Stimulated activated CD4-positive, alpha-beta T cell treated with anti-CD3 and anti-CD28 coated beads, TNF-alpha, amount 100 ng/mL, for 48 hours (primary cell): ENCODE measurements at places on chromosomes 6 and 20.

- DNase-seq: no peak
These were observed 44.7 kb downstream of the RSPH3 start for GRCh38 chr6:158955255-158955654.

- DNase-seq: peak; percentile 61
These were observed 48.9 kb downstream of the ANKRD60 start for GRCh38 chr20:58179432-58180099.

GRCh38 chr6:144265390-144265789 is 19.7 kb upstream of the UTRN start:
- no peak for DNase-seq

- no peak for DNase-seq
These were observed 32.4 kb upstream of the TPBG start for GRCh38 chr6:82331031-82331773.

DNA sequence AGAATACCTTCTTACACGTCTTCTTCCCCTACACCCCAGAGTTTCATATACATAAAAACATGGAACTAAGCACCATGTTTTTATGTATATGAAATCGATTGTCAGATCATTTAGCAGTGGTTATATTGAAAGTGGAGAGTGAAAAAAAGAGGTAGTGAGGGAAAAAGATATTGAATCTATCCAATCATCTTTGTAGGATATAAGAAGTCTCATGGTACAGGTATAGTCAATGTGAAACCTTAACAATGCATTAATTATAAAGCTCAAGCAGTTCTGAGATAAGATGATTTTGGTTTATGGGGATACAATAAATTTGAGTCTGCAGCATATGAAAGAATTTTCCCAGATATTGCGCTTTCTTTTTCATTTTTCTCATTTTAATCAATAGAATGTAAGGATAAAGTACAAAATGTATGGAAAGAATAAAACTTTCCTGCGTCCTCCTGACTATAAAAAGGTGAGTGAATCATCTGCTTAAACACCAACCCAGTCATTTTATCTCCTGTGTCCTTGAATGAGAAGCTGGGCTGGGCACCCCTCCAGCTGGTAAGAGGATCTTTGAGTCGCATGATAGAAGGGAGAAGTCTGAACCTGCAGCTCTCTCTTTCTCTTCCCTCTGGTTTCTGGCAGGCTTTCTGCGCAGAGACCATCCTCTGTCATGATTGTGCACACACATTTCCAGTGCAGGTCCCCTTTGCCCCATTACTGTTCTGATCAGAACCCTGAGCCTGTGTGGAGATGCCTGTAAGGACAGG is 28.1 kb upstream of the AKIRIN2 start:
- DNase-seq: no peak

DNA sequence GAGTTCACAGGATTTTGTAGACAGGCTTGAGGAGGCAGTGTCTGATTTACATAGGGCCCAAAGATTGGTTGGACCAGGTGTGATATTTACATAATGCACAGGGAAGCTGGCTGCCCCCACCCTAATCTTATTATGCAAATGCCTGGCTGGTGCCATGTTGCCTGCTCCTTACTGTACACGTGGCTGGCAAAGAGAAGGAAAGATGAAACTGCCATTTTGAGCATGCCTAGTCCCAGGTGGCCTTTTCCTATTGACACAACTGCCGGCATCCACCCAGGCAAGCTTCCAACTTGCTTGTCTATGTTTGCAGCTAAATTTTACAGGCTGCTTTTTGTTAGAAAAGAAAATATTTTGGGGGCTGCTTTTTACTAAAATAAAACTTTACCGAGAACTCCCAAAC is 174.6 kb downstream of the LMBRD1 start:
- DNase-seq: no peak

- DNase-seq: no peak
These were observed 45.3 kb downstream of the ZNF292 start for GRCh38 chr6:87200469-87201175.

DNA sequence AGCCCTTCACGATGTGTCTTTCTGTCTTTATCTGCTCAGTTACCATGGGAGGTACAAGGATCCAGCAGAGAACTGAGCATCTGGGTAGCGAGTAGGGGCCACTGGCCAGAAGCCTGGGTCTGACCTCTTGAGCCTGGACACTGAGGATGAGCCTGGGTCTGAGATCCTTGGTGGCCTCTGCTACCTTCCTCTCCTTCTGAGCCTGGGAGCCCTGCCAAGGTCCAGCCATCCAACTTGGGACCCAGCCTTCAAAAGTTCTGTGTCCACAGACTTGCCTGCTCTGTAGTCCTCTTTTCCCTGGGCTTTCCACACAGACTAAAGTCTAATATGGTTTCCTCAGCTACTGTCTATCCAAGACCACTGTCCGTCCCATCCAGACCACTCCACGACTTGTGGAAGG is 60.2 kb upstream of the NAA20 start:
- DNase-seq: no peak

DNA sequence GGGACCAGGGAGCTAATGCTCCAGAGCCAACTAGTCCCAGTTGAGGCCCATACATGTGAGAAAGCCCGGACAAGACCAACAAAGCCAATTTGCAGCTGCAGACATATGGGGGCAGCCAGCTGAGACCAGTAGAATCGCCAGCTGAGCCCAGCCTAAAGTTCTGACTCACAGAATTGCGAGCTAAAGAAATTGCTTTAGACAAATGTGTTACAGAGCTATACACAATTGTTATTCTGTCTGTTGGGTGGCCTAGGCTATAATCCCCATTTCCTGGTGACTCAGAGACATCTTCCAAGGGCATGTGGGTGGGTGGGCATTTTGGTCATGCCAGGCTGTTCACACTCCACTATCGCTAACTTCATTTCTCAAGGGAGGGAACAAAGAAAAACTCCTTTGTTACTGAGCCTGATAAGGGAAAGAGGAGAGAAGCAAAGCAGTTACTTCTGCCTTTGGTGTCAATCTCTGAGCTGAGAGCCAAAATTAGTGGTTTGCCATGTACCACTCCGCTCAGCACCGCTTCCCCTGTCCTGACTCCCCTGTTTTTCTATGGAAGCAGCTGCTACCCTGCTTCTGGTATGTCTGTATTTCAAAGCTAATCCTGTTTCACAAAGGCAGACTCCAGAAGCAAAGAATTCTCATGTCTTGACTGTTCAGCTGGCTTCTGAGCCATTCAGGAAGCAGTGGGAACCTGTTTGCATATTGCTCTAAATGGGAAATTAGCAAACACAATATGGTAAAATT is 26.1 kb downstream of the SCP2D1 start:
- no peak for DNase-seq

- no peak for DNase-seq
These were observed 9.5 kb upstream of the HLA-DOA start for GRCh38 chr6:33018904-33019303.

GRCh38 chr6:155894758-155895157 is 439.1 kb upstream of the NOX3 start:
- DNase-seq: no peak

DNA sequence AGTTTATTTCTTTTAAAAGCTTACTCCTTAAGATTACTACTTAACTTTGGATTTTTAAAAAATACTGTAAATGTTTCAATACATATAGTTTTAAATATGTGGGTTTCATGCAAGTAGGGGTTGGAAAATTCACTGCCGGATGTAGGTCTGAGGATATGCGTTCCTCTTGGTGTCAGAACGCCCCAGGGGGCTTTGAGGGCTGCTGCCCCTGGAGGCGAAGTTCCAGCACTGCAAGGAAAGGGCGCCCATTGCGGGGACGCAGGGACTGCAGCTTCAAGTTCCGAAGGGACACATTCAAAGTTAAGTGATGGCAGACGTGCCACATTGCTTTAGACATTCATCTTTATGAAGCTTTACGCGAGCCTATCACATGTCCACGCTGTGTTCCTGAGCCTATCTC is 152.9 kb downstream of the SOD2 start:
- DNase-seq: no peak

- no peak for DNase-seq
These were observed 24.8 kb downstream of the TMX4 start for GRCh38 chr20:7994809-7995208.

DNA sequence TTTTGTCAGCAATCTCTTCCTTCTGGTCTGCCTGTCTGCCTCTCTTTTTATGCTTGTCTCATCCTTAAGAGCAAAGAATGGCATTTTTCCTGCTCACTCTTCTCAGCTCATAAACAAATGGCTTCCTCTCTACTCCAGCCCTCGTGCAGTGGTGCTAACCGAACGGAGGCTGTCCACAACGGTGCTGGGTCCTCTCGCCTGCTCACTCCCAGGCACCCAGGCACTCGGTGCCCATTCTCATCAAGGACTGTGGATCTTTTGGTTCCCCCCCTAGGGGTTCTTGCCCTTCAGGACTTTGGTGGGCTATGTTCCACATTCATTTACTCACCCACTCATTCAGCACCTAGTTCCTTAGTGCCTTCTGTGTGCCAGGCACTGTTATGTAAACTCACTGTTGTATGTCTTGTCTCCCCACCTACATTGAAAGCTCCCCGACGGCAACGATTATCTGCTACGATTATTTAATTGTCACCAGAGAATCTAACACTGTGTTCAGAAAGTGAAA is 113.9 kb downstream of the FYN start:
- DNase-seq: no peak

GRCh38 chr20:48706116-48706656 is 121.6 kb downstream of the PREX1 start:
- no peak for DNase-seq

DNA sequence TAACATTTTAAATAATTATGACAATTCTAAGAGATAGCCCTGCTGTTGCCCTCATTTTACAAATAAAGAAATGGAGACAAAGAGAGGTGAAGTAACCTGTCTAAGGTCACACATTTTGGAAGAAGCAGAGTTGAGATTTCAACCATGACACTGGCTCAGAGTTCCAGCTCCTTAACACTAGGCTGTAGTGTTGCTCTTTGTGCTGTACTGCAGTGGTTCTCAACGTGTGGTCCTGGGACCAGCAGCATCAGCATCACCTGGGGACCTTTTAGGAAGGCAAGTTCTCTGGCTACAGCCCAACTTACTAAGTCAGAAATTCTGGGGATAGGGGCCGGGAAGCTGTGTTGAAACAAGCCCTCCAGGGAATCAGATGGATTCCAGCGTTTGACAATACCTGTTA is 62.4 kb upstream of the FERMT1 start:
- DNase-seq: no peak

DNA sequence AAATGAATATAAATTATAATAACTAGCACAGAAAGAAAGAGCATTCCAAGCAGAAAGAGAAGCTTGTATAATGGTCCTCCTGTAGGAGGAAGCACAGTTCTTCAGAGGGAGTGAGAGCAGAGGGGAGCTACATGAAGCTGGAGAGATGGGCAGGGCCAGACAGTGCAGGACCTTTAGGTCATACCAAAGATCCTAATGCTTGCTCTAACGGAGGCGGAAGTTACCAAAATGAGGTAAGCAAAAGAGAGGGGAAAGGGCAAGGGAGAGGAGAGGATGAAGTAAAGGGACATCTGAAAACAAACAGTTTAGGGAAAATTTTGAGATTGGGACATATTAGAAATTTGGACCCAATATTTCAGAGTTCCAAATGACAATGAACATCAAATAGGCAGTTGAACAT is 50.2 kb downstream of the HBS1L start:
- no peak for DNase-seq

DNA sequence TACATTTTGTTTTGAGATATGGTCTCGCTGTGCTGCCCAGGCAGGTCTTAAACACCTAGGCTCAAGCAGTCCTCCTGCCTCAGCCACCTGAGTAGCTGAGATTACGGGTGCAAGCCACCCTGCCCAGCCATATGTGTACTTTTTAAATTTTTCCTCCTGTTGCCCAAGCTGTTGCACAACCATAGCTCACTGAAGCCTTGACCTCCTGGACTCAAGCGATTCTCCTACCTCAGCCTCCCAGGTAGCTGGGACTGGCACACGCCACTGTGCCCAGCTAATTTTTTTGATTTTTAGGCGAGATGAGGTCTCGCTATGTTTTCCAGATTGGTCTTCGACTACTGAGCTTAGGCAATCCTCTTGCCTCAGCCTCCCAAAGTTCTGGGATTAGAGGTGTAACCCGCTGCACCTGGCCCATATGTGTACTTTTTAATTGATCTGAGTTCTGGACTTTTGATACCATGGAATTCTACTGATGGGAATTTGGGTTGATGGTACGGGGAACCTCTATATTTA is 44.9 kb downstream of the ITCH start:
- DNase-seq: no peak

DNA sequence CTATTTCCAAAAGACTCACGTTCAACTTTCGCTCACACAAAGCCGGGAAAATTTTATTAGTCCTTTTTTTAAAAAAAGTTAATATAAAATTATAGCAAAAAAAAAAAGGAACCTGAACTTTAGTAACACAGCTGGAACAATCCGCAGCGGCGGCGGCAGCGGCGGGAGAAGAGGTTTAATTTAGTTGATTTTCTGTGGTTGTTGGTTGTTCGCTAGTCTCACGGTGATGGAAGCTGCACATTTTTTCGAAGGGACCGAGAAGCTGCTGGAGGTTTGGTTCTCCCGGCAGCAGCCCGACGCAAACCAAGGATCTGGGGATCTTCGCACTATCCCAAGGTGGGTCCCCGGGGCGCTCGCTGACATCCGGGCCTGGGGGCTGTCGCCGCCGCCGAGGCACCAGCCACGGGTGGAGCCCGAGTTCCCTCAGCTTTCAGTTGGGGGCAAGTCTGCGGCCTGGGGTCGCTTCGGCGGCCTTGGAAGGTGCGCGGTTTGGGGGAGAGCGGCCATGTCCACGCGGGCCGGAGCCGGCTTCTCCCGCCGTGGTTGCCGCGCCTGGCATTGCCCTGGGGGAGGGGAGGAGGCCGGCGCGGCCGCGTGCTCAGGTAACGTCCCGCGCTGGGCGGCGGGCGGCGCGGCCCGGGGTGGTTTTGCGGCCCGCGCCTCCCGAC is 429 bp downstream of the AMD1 start:
- peak; percentile 42 for DNase-seq
